ENCODE measurements at places on chromosomes 7 and 10.

GRCh38 chr10:77309092-77309491 lies 328.5 kb downstream of the KCNMA1 start:
- no peak for DNase-seq

DNA sequence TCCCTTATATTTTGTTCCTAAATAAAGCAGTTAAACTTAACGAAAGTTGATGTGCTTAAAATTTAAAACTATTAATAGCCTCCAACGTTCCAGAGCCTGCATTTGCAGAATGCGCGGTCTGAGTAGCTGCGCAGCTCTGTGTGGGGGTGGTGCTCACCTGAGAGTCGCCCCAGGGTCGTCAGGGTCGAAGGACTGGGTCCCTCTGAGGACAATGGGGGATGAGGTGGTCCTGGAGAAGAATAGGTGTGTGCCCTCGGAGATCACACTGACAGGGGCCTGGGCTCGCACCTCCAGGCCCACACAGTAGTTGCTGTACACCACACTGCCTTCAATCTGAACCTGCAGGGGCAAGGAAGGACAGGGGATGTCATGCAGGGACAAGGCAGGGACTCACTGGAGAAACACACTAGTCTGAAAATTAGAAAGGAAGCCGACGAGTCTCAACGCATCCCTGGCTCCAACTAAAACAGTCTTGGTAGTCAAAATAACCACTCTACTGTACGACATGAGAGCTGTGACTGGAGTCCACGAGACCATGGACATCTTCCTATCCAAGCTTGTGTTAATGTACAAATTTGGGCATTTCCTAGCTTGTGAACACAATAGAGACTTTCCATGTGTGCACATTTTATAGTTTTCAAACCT lies 54.4 kb downstream of the PKD1L1 start:
- DNase-seq, result no peak

DNA sequence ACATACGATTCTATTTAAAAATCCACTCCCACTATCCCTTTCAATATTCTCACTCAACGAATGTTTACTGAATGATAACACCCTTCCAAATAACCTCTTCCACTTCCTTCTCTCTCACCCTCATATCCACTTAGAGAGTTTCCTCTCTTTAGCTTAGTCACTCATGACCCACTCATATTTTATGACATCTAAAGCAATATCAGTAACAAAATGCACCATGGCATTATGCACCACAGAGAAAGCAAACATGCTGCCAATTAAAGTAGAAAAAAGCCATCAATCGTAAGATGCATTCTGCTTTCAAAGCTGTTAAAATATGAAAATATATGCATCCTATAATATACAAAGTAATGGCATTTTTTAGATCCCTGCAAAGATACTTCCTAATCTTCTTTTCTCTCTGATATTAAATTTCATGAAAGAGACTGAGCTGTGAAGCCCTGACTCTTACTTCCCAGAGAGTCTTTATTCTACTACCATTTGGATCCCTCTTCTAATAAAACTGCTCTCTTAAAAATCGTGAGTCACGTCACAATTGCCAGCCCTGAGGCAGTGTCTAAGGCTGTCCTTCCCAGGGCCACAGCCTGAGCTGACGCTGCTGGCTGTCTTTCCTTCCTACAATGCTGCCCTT lies 283.0 kb upstream of the KLF6 start:
- DNase-seq, result no peak

DNA sequence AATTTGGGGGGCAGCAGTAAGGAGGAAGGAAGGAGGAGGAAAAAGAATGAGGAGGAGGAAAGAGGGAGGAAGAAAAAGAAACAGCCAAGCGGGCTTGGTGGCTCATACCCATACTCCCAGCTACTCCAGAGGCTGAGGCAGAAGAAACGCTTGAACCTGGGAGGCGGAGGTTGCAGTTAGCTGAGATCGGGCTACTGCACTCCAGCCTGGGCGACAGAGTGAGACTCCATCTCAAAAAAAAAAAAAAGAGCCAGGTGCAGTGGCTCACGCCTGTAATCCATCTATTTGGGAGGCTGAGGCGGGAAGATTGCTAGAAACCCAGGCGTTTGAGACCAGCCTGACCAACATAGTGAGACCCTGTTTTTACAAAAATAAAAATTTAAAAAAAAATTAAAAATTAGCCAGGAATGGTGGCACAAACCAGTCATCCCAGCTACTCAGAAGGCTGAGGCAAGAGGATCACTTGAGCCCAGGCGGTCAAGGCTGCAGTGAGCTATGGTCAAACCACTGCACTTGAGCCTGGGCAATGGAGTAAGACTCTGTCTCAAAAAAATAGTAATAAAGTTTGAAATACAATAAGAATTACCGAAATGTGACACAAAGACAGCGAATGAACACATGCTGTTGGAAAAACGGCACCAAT lies 14.1 kb upstream of the CRCP start:
- DNase-seq, result no peak

DNA sequence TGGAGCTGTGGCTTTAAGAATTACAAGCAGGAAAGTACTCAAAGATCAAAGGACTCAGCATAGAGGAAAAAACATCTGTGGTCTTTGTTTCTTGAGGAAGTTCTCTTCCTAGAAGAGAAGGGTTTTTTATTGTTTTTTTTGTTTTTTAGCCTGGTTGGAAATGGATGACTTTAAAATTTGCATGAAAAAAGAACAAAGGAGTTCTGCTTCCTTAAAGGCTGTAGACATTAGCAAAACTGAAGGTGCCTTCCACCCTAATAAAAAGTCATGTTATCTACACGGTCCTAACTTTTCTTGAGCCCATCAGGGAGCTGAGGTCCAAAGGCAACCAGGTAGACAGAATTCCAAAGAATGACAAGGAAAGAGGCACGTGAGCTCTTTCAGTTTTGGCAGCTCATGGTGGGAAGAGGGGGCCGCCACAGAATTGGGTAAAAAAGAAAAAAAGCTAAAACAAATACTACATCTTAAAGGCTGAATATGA lies 356.6 kb downstream of the SH2D4B start:
- no peak for DNase-seq

DNA sequence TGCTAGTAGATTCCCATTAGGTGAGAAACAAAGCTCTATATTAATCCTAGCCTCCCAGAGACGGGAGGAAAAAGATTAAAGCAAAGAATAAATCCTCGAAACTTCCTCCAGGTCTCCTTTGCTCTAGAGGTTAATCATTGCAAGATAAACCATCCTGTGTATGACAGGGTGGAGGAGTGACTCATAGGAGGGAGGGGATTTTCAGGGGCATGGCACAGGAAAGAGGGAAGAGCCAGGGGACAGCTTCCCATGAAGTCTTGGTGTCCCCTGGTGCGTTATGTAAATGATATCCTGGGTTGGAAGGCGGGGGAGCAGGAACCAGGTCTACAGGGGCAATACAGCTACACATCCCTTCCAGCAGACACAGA lies 780 bp downstream of the CYP3A5 start:
- no peak for DNase-seq

- no peak for DNase-seq
These were observed 14.5 kb downstream of the CTTNBP2 start for GRCh38 chr7:117858712-117859111.

GRCh38 chr7:111329367-111330234 lies 232.7 kb downstream of the IMMP2L start:
- DNase-seq, result no peak

GRCh38 chr10:80277567-80278250 lies 11.7 kb downstream of the MAT1A start:
- no peak for DNase-seq

DNA sequence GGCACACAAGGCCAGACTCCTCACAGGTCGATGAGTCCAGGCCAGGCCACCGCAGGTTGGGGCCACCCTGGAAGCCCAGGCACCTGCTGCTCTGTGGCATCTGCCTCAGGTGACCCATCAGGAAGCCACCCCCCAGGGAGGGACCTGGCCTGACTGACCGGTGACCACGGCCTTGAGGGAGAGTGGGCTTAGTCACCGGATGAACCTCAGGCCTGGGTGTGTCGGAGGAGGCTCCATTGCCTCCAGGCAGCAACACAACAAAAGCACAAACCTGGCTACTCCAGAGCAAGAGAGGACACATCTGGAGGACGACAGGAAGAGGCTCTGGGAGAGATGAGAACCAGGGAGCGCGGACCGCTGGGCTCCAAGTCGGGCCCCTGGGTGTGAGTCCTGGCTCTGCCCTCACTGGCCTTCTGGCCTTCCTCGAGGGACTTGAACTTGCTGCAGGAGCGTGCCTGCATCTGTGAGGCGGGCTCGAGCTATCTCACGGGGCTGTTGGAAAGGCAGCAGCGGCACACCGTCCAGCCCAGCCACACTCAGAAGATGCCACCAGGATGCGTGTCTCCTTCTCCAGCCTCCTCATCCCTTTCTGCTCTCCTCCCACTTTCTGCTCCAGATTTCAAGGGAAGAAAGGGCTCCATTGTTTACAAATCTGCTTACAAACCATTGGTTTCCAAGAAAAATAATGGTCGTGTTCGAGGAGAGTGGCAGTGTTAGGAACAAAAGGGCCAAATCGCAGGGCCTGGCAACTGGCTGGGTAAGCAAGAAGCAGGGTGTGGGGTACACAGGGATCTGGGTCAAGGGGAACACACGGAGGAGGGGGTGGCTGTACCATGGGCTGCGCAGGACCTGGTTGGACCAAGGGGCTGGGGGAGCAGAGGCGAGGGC lies 152.9 kb downstream of the ADAM12 start:
- DNase-seq, result no peak

- no peak for DNase-seq
These were observed 44.1 kb upstream of the PARD3 start for GRCh38 chr10:34859170-34859569.

DNA sequence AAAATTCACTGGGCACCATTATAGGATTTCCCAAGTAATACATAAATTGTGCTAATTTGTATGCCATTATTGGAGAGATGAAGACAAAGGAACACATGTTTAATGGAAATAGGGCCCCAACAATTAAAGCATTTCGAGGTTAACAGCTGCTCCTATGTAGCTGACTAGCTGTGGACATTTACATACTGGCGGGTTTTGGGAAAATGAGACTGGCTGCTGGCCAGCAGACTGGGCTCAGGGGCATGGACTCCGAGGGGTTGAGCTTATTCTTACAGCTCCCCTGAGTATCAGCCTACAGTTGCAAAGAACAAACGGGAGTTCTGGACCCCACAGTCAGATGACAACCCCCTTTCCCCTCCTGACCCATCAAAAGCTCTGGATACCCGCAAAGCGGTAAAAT lies 91.9 kb upstream of the MYO3A start:
- DNase-seq, result no peak

- DNase-seq, result no peak
These were observed 72.7 kb downstream of the GCC1 start for GRCh38 chr7:127512663-127513062.

DNA sequence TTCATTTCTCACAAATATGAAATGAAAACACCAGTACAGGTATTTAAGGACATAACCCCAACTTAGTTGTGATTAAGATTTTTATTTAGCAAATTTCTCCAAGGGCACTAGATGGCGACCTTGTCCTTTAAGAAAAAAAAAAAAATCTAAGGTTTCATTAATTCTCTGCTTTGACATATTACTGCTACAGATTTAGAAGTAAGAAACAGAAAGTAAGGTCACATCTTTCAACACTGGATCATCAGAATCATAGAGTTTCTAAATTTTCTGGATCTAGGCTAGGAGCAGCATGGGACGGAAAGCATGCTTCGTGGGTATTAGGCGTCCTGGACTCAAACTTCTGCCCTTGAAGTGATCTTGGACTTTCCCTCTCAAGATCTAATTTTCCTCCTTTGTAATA lies 85.5 kb upstream of the PRKG1 start:
- no peak for DNase-seq

DNA sequence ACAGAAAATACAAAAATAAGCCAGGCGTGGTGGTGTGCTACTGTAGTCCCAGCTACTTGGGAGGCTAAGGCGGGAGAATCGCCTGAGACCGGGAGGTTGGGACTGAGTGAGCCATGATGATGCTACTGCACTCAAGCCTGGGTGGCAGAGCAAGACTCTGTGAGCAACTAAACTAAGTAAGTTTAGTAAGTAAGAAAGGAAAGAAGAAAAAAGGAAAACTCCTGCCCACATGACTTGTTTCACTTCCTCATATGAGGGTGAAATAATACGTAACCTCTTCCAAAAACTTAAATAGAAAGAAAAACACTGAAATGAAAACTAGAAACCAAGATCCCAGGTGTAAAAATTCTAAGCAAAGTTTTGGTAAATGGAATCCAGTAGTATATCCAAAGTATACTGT lies 79.6 kb downstream of the LARP4B start:
- DNase-seq, result no peak

DNA sequence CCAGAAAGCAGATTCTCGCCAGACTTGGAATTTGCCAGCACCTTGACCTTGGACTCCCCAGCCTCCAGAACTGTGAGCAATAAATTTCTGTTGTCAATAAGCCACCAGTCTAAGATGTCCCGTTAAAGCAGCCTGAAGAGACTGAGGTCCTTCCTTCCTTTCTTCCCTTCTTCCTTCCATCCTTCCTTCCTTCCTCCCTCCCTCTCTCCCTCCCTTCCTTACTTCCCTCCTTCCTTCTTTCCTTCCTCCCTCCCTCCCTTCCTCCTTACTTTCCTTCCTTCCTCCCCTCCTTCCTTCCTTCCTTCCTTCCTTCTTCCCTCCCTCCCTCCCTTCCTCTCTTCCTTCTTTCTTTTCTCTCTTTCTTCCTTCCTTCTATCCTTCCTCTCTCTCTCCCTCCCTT lies 66.4 kb downstream of the NPTX2 start:
- no peak for DNase-seq

GRCh38 chr10:127310923-127311322 lies 114.5 kb upstream of the INSYN2A start:
- DNase-seq, result no peak

DNA sequence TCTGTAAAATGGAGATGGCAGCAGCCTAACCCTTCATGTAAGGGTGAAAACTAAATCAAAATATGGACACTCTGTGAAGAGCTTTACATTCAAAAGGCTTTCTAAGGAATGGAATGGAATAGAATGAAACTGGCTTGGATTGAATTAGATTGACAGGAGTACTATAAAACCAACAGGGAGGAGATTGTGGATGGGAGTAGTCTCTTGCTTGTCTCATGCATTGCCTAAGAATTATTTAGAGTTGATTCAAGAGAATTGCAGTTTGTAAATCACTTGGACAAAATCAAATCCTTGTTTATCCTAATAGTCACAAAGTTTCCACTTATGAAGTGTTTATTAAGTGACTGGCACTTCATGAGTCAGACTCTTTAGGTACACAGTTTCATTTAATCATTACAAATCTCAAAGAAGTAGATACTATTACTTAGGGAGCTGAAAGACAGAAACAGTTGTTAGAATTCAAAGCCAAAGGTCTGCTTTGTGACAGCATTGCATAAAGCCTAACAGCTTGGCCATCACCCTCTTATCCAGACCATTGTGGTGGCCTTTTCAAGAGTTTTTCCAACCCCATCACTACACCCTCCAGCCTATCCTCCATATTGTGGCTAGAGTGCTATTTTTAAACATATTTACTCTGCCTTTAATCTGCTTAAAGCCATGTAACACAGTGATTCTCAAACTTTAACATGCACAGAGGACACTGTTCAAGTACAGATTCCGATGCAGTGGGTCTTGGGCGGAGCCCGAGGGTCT lies 91.9 kb upstream of the GHITM start:
- no peak for DNase-seq

GRCh38 chr10:34593930-34594329 lies 221.2 kb downstream of the PARD3 start:
- no peak for DNase-seq
